ENCODE measurements at places on chromosomes 5 and 9.

- no peak for DNase-seq
Observed at GRCh38 chr9:133709015-133709611, 29.0 kb downstream of the SARDH start.

GRCh38 chr5:150406723-150407095 lies 6.0 kb downstream of the CD74 start:
- no peak for DNase-seq

GRCh38 chr9:935348-935965 lies 41.0 kb upstream of the DMRT3 start:
- DNase-seq = no peak

GRCh38 chr5:43432486-43433375 lies 20.5 kb upstream of the CCL28 start:
- DNase-seq = peak; percentile 57

DNA sequence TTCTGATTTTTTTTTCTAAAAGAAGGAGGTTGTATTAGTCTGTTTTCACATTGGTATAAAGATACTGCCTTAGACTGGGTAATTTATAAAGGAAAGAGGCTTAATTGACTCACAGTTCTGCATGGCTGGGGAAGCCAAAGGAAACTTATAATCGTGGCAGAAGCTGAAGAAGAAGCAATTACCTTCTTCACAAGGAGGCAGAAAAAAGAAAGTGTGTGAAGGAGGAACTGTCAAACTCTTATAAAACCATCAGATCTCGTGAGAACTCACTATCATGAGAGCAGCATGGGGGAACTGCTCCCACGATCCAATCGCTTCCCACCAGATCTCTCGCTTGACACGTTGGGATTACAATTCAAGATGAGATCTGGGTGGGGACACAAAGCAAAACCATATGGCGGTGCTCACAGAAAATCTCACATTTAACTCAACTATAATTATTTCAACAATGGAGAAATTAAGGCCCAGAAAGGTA lies 27.1 kb downstream of the DPYSL3 start:
- DNase-seq = no peak

DNA sequence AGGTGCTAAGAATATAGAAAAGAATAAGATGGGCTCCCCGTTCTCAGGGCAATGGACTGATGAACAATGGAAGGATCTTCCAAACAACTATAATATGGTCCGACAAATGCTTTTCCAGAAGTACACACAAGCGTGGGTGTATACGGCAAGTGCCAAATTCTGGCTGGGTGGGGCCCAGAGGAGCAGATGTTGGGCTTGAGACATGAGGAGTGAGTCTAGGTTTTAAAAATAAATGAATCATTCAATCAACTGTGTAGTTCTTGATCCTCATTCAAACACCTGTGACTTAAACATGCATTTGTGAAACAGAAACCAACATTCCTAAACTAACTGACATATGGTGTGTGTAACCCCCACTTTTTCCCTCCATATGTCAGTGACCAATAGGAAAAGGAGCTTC lies 47.9 kb downstream of the MFAP3 start:
- no peak for DNase-seq

DNA sequence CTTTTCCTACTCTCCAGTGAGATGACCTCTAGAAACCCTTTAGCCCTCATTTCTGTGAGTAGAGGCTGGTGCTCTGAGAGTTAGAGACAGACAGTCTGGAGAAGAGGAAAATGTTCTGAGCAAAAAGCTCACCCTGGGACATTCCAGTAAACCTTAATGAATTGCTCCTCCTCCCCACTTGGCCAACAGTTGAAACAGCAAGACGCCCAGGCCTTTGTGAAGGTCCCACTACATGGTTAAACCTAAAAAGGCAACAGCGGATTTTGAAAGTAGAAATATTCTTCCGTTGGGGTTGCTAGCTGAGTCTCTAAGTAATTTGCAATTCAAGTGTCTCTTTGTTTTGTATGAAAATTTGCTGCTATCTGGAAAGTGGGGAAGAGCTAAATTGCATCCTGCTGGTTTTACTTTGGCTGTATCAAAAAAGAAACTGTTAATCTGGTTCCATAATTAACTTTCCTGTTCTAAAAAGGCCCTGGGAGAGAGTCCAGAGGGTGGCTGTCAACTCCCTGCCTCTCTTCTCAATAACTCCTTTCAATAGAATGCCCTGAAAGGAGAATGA lies 63.8 kb downstream of the ATP10B start:
- DNase-seq = no peak

GRCh38 chr5:11973469-11973868 lies 69.2 kb upstream of the CTNND2 start:
- no peak for DNase-seq

- DNase-seq = peak; percentile 25
Observed at GRCh38 chr9:99511723-99512122, 289.6 kb downstream of the SEC61B start.

DNA sequence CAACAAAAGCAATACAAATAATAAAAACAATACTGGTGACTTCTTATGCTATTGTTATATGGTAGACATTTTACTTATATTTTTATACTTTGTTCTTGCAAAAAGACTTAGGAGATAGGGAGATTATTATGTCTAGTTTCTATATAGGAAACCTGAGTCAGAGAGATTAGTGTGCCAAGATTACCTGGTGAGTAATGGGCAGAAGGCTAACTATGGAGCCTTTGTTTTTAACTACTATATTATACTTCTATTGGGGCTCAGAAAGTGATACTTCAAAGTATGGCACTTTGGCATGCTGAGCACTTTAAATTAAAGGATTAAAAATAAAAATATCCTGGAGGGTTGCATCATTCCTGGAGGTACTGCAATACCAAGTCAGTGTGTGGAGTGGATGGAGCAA lies 117.5 kb upstream of the CLINT1 start:
- no peak for DNase-seq

GRCh38 chr9:104247899-104248460 lies 153.9 kb downstream of the SMC2 start:
- no peak for DNase-seq

- peak; percentile 74 for DNase-seq
Observed at GRCh38 chr5:150289551-150290390, at the start of gene CAMK2A. Gene CAMK2A (minus strand): TSS chr5:150289773. CDS start chr5:150289625, 148 bp downstream.

- DNase-seq = no peak
Observed at GRCh38 chr5:91145333-91145620, 237.8 kb downstream of the ARRDC3 start.

DNA sequence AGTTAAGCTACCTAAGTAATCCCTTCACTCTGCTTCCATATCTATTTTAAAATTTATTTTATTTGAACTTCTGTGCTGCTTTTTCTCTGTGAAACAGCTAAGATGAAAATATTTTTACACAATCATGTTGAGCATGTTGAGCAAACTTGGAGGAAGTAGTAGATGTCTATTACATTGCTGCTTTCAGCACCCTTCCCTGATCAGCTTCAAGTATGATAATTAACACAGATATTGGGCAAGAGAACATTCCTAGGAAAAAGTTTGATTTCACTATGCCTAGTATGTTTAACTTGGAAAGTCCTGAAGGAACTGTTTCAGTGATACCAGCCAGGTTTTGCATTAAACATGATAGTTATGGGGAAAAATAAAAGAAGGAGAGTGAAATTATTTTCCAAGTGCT lies 283.6 kb downstream of the ELAVL2 start:
- DNase-seq = no peak

DNA sequence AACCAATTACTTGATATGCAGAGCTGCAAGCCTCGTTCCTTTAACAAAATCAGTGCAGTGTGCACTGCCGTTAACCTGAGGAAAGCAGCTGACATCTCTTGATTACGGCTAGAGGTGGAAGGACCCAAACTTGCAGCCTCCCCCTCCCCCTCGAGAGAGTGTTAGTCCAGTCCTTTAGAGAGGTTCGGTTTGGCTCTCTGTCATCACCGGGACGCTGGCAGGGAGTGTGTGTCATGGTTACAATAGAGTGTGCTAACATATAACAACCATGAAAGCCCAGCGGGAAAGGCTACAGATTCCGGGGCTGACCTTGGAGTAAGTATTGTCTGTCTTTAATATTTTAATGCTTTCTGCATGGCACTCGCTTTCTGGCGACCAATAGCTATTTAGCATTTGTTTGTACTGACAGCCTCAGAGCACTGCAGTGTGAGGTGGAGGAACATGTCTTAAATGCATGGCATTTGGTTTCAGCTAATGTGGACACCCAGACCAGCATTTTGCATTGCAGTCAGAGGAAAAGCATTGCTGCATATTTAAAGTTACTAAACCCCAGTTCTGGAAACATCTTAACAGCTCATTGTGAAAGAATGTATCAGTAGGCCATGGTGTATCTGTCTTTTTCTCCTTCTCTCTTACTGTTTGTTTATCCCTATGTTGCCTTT lies 237.5 kb downstream of the CD180 start:
- no peak for DNase-seq

DNA sequence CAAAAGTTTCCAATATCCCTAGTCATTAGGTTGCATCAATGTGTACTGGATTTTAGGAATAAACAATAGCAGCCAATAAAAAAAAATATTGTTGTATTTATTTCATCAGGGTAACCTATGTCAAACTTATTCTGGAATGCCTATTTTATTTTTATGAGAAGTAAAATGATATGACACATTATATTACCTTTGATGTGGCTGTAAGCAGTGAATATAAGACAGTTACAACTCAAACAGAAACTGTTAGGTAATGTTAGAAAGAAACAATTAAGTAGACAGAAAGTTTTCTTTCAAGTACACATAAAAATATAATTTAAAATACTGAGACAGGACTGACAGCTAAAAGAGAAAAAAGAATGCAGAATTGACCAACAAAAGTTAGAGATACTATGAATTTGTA lies 65.5 kb downstream of the GNG10 start:
- no peak for DNase-seq

DNA sequence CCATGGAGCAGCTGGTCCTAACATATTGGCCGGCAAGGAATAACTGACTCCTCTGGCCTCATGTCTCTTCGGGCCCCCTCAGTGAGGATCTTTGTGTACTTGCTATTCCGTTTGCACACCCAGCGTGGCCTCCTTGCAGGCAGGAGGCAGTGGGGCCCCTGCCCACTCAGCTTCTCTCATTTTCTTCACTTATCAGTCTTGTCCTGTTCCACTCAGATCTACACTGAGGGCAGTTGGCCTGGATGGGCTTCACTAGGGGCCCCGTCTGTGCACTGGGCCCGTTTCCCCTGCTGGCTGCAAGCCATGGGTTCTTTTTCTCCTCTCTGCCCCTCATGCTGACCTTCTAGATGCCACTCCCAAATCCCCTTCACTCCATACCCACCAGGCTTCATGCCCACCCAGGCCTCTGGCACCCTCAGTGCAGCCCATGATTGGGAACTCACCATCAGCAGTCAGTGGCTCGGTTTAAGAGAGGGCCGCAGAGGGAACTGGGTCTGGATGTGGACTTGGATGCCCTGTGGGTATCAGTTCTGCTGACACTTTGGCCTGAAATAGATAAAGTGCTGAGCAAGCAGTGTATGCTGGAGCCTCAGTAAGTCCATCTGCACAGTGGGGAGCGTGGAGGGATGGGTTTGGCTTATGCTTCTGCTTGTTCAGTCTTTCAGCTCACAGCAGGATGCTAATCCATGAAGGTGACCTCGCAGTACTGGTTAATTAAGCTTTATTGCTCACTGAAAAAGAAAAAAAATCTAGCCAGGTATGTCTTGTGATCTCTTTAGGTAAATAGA lies 57.9 kb downstream of the ERBIN start:
- DNase-seq = no peak

DNA sequence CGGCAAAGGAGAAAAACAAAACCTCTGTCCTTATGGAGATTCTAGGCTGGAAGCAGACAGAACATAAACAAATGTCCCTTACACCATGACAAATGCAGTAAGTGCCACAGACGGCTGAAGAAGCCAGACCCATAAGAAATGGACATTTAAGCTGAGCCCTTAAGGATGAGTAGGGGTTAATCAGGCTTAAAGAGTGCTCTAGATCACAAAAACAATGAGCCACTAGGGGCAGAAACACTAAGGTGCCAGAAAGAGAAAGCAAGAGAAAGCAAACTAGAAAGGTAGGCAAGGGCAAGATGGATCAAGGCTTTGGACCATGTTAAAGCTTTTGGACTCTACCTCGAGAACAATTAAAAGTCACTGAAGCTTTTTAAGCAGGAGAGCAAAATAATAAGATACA lies 326.9 kb upstream of the WWC1 start:
- DNase-seq = no peak

GRCh38 chr5:94901191-94901979 lies 282.9 kb downstream of the SLF1 start:
- no peak for DNase-seq

Measured in iPS-NIHi11 (cell line).